NCI-H146 (cell line): ENCODE measurements at places on chromosomes 12 and 14.

GRCh38 chr12:45773747-45774146, 44.2 kb downstream of the ARID2 start:
- no peak for DNase-seq

DNA sequence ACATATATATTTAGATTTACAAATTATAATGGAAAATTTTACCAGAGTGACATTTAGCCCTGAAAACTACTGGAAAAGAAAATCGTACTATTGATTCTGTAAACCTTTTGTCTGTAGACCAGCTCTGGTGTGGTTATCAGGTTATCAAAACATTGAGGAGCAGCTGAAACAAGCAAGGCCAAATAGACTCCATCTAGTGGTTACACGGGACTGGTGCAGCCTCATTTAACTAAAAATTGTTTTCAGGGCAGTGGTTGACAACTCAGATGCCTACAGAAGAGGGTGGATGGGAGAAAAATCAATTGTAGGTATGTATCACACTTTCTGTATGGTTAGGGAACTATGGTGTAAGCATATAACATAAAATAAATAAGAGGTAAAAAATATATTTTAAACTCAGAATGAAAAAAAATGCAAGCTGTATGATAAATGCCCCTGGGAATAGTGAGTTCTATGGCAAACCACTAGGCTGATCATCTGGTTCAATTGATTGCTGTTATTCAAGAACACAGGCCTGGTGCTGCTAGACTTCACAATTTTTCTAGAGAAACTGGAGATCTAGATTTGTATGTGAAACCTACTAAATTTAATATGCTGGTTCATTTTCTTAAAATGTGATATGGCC, 51.2 kb downstream of the ACSS3 start:
- peak; percentile 72 for DNase-seq

DNA sequence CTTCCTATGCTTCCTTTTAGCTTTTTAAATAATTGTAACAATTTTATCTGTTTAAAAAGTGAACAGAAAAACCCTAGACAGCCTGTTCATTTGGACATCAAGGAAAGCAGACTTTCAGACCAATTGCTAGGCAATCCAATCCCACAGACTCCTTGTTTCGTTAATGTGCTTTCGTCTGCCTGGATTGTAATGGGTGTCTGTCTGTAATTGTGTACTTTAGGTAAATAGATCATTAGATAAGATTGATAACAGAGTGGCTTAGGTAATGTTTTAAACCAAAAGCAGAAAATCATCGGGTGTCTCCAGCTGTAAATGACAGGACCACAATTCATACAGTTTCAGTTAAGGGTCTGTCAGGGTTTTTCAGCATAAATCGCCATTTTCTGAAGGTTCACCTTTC, 19.6 kb downstream of the CCDC60 start:
- peak; percentile 87 for DNase-seq

- DNase-seq: no peak
Observed at GRCh38 chr12:22598763-22599161, 26.2 kb upstream of the ETNK1 start.

- DNase-seq: no peak
Observed at GRCh38 chr14:44989497-44990440, 27.8 kb downstream of the TOGARAM1 start.

DNA sequence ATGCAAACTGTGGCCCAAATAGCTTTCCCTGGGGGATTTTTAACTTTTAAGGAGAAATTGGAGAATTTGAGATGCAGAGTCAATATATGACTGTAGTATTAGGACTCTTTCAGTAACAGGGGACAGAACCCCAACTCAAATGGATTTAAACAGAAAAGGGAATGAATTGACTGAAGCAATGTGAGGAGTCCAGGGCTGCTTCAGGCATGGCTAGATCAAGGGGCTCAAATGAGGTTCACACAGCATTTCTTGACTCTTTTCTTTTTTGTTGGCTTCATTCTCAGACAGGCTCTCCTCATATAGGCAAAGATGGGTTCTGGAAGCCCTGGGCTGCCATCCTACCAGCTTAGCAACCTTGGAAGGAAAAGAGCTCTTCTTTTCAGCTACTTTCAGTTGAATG, 13.6 kb downstream of the HNF1A start:
- no peak for DNase-seq

- DNase-seq: no peak
Observed at GRCh38 chr14:59022144-59022543, 166.3 kb upstream of the DAAM1 start.

GRCh38 chr12:81017792-81018191, 60.1 kb upstream of the ACSS3 start:
- no peak for DNase-seq

- DNase-seq: no peak
Observed at GRCh38 chr12:131356485-131357184, 354.3 kb upstream of the SFSWAP start.
